Central memory CD4-positive, alpha-beta T cell (primary cell): ENCODE measurements at places on chromosomes 11 and 22.
A peak's percentile ranks its signal among the peaks of the same experiment; 100 is the strongest.

GRCh38 chr11:120710354-120711131 is 199.0 kb downstream of the GRIK4 start:
- DNase-seq: no peak

GRCh38 chr22:21020802-21021429 is 6.0 kb downstream of the P2RX6 start:
- no peak for DNase-seq

DNA sequence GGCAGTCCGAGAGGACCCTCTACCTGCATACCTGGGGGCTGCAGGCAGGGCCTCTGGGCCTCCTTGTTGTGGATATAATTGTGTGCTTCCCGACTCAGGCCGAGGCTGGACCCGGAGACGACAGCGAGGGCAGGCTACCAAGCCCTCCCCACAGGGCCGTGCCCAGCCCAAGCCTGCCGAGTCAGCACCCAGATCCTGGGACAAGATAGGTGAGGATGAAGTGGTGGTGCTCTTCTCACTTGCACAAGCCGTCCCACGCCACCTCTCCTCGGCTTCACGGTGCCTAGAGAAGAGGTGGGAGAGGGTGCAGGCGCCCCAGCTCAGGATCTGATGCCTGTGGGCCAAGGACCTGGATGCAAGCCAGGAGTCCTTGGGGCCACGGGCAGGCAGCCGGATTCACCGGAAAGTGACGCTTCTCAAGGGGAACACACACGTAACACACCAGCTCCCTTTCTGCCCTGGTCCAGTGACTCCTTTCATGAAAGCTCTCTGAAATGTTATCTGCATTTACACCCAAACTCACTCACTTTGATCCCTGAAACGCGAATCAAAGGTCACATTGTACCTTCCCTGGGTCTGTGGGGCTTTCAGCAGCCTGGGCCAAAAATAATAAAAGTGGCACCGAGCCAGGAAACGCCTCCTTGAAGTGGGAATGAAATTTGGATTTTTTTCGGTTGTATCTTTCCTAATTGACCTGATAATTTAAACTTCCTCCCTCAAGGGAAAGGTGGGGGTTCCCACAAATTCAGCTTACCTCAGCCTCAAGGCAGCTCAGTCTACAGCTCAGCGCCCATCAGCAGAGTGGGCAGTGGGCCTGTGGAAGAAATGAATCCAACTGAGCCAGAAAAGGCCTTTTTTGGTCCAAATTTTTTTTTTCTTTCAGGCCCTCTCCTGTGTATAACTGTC is 1.1 kb upstream of the GNB1L start:
- peak; percentile 37 for DNase-seq

GRCh38 chr11:105000167-105000566 is 22.8 kb downstream of the CASP5 start:
- DNase-seq: no peak

- no peak for DNase-seq
Measured at GRCh38 chr11:64765851-64766665, 6.3 kb upstream of the PYGM start.

DNA sequence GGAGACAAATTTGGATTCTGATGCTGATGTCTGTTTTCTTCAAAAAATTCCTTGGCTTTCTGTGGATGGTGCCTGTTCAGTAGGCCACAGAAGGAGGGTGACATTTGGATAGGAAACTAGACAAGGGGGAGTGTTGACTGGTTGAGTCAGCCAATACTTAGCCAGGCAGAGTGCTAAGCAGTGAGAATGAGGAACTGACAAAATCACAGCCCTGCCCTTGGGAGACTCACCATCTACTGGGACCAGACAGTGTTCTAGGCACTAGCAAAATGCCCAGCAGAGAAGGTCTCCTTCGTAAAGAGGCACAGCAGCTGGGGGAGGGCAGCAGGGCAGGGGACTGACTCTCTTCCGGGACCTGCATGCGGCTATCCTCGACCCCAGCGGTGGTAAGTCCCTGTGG is 190.2 kb downstream of the DSCAML1 start:
- no peak for DNase-seq

GRCh38 chr11:626475-627307 is at the start of gene SCT:
TSS of gene SCT (minus strand) at chr11:627181. CDS start at chr11:627143, 38 bp downstream.
- no peak for DNase-seq

DNA sequence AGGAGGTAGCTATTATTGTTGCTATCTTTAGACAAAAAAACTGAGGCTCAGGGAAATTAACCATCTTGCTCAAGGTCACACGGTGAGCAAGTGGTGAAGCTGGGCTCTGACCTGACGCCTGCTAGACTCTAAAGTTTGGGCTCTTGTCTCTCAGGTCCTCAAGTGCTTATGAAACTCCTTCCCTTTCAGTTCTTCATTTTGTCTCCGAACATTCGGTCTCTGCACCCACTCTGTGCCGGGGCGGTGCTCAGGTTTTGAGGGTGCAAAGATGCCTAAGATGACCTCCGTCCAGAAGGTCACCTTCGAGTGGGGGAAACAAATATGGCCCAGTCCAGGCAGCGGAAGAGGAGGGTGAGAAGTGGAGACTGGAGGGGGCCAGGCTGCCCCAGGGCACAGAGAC is 16.0 kb downstream of the OVOL1 start:
- DNase-seq: no peak

DNA sequence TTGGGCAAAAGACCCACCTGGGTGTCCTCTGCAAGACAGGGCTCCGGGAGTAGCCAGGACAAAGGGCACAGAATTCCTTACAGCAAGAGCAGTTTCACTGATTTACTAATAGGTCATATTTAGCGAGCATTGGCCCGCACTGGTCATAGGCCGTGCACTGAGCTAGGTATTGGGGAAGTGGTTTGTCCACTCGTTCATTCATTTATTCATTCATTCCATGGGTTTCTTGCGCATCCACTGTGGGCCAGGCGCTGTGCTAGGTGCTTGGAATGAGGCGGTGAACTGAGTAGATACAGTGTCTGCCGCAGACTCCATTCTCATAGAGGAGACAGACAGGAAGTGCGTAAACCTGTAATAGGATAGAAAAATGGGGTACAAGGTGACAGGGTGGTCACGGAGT is 13.2 kb upstream of the LINC01488 start:
- DNase-seq: no peak

DNA sequence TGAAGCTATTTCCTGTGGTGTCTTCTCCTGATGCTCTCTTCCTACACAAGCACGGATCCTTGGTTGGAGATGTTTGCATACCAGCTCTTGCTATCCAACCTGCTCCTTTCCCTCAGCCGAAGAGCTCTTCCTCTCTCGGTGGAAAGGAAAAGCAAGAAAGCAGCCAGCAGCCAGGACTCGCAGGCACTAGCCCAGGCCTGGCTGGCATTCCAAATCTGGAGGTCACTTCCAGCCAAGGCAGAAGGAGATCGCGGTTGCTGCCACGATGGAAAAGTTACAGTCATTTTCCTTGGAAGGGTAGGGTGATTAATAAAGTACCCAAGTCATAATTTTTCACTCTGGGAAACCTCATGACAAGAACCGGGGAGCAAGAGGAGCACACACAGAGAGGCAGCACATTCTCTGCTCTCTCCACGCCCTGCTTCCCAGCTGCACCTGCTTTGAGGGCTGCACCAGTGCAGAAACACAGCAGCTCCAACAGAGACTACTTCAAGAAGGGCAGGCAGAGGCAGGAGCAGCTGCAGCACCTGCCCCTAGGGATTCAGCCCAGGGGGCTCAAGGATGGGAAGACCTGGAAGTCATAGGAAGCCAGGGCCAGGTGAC is 399.3 kb downstream of the CADM1 start:
- no peak for DNase-seq

GRCh38 chr11:110373051-110373702 is 56.6 kb upstream of the FDX1 start:
- no peak for DNase-seq

DNA sequence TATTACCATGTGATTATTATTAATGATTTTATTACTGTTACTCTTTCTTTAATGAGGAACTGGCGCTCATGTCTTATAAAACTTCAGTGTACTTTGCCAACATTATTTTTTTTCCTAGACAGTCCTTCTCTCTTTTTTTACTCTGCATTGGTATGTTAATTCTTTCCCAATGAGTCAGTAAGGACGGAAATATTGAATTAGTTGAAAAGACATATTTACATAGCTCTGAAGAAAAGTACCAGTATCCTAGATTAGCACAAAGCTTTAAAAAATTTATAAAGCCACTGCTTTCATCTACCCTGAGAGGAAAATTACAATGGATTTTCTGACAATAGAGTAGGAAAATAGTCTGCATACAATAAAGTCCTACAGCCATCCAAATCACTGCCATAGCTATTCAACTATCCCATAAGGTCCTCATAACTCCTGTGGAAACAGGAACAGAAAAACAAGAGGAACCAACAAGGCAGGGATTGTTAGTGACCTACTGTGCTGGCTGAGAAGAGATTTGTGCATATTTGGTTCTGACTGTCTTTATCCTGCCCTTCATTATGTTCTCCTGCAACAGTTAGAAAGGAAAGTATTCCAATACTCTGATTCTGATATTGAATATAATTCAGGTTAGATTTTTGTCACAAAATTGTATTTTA is 314.4 kb downstream of the AASDHPPT start:
- DNase-seq: no peak

DNA sequence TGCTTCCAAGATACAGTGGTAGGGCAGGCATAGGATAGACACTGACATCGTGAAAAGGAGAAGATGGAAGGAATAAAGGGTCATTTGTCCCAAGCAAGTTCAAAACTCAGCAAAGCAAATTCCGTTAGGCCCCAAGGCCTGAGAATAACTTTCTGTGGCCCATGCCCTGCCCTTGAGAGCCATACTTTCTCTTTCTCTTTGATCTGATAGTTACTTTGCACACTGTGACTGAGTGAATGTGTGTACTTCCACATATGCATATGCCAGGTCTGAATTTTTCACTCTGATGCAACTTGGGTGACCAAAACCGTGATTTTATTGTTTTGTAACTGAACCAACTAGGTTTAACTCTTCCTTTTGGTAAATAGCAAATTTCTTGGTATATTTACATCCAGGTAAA is 371.5 kb downstream of the RAB38 start:
- DNase-seq: no peak

DNA sequence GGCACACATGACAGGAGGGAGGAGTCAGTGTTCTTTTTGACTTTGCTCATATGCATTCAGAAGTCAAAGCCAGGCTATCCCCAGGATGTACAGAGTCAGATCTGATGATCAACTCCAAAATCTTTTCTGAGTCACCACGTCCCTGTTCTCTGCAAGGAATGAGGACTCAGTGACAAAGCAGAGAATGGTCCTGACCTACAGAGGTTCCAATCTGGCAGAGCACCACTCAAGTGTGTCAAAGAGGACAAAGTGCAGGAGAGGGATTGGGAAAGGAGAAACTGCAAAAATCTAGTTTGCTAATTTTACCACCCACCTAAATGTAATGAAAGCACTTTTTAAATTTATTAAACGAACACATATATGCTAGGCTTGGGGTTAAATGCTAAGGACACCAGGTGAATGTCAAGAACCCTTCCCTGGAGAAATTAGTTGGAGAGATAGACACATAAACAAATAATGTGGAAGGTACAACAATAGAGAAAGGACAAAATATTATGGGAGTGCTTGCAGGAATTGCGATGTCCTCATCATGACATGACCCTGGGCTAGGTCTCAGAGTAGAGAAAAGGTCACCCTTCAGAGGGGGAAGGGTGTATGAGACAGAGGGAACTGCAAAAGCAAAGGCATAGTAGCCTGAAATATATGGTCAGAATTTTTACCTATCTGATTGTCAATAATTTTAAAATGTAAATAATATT is 56.3 kb downstream of the MTNR1B start:
- DNase-seq: no peak

GRCh38 chr11:31449040-31449439 is 60.4 kb downstream of the IMMP1L start:
- DNase-seq: no peak

- no peak for DNase-seq
Measured at GRCh38 chr11:58796333-58796732, 48.2 kb downstream of the GLYATL2 start.

- DNase-seq: no peak
Measured at GRCh38 chr22:19810381-19811201, 44.1 kb downstream of the GNB1L start.
